ENCODE measurements at places on chromosomes 11 and 22.

DNA sequence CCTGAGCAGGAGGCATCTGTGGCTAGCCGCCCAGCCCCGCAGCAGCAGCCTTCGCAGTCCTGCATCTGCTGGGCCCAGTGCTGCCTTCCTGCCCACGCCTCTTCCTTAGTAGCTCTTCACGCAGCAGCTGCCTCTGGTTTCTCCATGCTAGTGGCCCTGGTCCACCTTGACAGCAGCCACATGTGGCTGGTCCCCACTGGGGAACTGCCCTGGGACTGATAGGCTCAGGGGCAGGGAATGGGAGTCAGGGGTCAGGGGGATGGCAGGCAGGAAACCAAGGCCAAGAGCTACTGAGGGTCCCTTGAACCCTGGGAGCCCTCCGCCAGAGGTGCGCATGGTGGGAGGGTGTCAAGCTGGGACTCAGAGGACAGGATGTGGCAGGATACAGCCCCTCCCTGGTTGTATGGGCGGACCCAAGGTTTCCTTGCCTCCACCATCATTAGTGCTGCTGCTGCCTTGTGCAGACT lies 99.4 kb upstream of the PITPNB start:
- DNase-seq: no peak

GRCh38 chr11:88807349-88807748 lies 258.4 kb downstream of the GRM5 start:
- DNase-seq: no peak

- DNase-seq: no peak
These were observed 1526.3 kb downstream of the BRD1 start for GRCh38 chr22:48301421-48301820.

GRCh38 chr11:33179348-33179803 lies 18.1 kb upstream of the CSTF3 start:
- DNase-seq: no peak
